ENCODE measurements at places on chromosomes 5 and 9.

- DNase-seq: no peak
These were observed 18.0 kb downstream of the SUSD1 start for GRCh38 chr9:112157087-112157486.

DNA sequence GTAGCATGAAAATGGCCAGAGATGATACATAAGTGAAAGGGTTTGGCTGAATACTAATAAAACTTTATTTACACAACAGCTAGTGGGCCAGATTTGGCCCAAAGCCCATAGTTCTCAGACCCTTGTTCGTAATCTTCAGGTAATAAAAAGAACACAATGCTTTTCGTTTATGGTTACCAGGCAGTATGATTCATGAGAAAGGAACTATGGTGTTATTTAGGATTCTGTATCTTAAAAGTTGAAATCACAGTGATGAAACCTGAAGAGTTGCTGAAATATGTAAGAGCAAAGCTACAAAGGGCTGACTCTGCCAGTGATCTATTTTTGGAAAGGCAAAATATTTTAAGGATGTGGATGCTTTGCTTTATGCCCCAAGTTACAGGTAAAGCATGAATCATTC, 192.7 kb downstream of the SMC2 start:
- DNase-seq: no peak

DNA sequence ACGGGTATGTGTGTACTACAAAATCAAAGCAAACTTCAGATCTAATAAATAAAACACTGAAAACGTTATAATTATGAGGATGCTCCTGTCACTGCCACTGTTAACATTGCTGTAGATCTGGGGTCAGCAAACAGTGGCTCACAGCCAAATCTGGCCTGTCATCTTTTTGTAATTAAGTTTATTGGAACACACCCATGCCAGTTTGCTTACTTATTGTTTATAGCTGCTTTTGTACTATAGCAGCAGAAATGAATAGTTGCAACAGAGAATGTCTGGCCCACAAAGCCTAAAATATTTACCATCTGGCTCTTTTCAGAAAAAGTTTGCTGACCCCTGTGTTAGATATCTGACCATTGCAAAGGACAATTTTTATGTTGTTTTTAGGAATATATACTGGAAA, 32.1 kb downstream of the PRRC1 start:
- no peak for DNase-seq

- DNase-seq: no peak
These were observed 525 bp upstream of the AK3 start for GRCh38 chr9:4741365-4742089.

GRCh38 chr5:32499261-32499660, 54.7 kb upstream of the ZFR start:
- DNase-seq: no peak

DNA sequence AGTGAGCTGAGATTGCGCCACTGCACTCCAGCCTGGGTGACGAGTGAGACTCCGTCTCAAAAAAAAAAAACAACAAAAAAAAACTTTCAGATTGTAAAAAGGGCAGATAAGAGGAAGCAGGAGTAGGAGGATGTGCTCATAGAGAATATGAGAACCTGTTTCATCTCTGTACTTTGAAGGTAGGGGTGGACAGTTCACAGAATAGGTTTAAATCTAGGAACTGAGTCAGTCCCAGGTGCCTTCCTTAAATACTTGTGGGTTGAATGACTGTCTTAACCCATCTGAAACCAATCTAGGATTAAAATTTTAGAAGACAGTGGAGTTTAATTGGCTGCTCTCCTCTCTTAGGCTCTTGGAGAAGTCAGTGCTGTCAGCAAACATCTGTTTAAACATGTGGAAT, 12.4 kb downstream of the POLK start:
- DNase-seq: no peak

DNA sequence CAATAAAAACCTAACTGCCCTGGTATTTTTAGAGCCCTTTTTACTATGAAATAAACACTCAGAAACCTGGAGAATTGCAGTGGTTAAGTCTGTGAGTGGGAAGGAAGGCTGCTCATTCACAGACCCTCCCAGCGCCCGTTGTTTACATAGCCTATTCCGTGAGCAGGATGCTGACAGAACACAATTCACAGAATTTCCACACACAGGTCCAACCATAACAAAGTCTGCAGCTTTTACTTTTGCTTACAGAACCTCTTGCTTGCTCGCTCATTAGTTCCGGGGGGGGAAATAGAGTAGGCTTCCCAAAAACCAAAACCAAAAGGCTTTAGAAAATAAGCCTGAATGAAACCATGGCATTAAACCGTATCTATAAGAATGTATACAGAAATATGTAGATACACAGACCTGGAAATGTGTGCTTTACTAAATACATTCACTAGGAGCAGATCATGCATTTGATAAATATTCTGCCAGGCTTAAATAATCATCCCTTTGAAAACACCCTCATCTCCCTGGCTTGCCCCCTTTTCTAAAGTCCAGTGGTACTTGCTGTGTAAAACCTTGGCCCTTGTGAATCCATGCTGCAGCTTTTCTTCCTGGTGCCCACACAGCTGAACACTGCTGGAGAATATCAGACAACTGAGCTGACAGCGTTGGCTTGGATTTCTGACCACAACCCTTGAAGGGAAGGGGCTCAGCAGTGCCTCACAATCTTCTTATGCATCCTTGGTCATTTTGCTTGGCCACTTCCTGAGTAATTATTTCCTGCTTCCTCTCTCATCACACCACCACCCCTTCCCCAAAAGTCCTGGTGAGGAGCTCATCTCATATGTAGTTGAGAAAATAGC, 128.0 kb downstream of the FANCC start:
- no peak for DNase-seq

DNA sequence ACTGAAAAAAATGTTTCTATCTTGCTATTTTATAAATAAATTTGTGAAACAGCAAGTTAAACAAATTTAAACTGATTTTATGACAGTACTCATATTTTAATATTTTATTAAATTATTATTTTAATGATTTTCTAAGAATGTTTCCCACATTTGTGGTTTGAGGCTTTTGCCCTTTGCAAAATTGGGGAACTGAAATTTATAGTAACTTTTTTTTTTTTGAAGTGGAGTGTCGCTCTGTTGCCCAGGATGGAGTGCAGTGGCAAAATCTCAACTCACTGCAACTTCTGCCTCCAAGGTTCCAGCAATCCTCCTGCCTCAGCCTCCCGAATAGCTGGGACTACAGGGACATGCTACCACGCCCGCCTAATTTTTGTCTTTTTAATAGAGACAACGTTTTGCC, 7.2 kb upstream of the ADGRV1 start:
- no peak for DNase-seq

DNA sequence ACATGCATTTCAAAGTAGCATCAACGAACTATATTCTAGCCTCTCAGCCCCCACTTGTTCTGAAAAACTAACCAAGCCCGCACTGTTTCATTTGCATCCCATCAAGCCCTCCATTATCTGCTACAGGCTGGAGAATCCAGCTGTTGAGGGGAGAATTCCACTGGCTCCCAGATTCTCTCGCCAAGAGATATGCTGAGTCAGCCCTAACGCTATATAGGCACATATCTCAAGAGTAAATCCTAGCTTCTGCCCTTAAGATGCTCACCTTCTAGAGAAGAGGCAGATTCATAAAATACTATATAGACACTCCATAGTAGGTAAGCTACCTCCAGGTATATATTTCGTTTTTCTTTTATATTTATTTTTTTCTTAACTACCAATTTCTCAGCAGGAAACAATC, 266.4 kb upstream of the TARS1 start:
- DNase-seq: no peak

- no peak for DNase-seq
These were observed 131.2 kb downstream of the SPOCK1 start for GRCh38 chr5:137367951-137368350.

- no peak for DNase-seq
These were observed 128.2 kb upstream of the TMEM161B start for GRCh38 chr5:88396751-88397281.

- DNase-seq: no peak
These were observed 3.1 kb upstream of the GNPDA1 start for GRCh38 chr5:142015781-142016533.

GRCh38 chr9:112648624-112649023, 69.3 kb downstream of the INIP start:
- no peak for DNase-seq

GRCh38 chr5:318341-318897, 3.1 kb upstream of the AHRR start:
- no peak for DNase-seq

DNA sequence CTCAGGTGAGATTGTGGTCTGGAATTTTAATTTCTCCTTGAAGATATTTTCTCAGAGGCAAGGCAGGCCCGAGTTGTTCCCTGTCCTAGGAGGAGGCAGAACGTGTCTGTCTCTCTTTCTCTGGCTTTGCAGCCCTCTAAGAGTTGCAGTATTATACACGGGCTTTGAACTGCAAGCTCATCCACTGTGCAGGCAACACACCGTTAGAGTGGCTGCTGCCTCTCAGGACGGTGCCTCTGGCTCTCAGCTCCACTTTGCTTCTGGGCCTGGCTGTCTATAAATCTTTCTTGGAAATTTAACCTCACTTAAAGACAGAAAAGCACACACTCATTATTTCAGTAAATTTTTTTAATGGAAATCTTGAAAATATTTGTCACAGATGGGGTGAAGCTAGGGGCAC, 170.1 kb upstream of the ADCY2 start:
- DNase-seq: no peak

- no peak for DNase-seq
These were observed 63.1 kb upstream of the EPB41L4B start for GRCh38 chr9:109383947-109384346.

- DNase-seq: no peak
These were observed 89.9 kb downstream of the PPARGC1B start for GRCh38 chr5:149820012-149820411.
